Neural progenitor cell (in vitro differentiated cells): ENCODE measurements at places on chromosomes 2 and 18.
A peak's percentile ranks its signal among the peaks of the same experiment; 100 is the strongest.

- DNase-seq = no peak
These were observed 28.9 kb downstream of the PPP1CB start for GRCh38 chr2:28780496-28780895.

DNA sequence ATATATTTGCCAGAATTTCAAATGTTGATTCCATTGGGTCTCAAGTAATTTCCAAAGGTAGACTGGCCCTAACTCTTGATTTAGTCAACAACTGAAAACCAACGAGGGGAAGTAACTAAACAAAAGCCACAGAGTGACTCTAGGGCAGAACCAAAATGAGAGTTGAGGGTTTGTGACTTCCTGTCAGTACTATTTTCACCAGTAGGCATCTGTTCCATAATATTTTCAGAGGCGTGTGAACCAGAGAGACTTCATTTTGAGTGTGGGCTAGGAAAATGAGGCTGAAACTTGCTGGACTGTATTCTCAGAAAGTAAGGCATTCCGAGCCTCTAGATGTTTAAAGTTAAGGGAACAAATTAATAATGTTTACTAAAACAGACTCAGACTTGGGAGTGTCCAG is 70.6 kb downstream of the GDF7 start:
- no peak for DNase-seq

DNA sequence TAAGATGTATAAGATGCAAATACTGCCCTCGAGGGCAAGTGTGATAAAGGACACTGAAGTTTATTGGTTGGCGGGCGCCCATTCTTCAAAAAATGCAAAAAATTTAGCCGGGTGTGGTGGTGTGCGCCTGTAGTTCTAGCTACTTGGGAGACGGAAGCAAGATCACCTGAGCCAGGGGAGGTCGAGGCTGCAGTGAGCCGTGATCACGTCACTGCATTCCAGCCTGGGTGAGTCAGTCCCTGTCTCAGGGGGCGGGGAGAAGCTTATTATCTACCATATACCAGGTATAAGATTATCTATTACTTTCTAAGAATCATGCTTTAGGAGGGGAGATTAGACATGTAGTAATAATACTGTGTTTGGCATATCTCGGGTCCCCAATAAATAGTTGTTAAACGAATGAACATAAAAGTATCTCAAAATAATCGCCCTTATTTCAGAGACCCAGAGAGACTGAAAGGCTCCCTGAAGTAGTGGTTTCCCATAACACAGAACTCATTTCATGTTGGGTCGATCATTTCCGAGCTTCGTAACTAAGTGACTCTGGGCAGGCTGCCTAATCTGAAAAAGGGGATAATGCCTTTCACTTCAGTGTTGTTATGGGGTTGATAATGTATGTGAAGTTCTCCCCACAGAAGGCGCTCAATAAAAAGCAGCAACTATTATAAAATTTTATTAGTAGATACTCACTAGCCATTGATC is 1.2 kb upstream of the SELENOI start:
- peak; percentile 25 for DNase-seq

DNA sequence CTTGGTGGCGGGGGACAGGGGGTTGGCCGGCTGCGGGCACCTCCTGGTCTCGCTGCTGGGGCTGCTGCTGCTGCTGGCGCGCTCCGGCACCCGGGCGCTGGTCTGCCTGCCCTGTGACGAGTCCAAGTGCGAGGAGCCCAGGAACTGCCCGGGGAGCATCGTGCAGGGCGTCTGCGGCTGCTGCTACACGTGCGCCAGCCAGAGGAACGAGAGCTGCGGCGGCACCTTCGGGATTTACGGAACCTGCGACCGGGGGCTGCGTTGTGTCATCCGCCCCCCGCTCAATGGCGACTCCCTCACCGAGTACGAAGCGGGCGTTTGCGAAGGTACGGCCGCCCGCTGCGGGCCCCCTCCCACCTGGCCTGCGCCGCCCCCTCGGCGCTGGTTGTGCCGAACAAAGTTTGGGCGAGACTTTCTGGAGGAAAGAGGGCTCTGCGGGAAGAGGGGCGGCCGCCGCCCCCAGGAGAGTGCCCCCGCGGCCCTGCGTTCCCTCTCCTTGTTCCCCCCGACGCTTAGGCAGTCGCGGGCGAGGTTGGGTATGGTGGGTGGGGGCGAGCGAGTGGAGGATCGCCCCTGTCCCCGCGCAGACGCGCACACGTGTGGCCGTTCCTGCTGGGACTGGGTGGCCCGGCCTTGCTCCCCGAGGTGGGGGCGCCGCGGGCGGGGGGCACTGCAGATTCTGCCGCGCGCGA is 866 bp downstream of the CRIM1 start:
- no peak for DNase-seq

DNA sequence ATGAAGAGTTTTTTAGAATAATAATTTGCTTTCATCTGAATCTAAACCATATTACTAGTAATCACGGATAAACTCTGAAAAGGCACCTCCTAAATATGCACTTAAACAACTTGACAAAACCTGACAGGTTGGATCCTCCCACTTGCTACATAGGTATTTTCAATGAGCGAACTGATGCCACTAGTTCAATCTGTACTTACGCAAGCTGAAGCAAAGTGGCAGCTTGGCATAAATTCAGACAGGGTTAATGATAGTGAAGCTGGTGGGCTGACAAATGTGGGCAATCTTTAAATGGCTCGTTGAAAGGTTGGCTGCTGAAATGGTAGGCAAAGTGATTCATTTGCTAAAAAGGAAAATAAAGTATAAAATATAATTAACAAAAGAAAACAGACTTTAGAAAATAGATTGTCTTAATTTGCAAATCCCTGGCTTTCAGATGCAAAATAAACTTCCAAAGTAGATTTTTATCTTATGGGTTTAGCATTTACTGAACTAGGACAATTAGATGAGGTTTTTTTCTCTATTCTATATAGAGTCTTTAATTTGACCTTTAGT is 1713.5 kb upstream of the SLC39A10 start:
- no peak for DNase-seq

GRCh38 chr2:153595939-153596338 is 117.4 kb upstream of the RPRM start:
- peak; percentile 34 for DNase-seq

DNA sequence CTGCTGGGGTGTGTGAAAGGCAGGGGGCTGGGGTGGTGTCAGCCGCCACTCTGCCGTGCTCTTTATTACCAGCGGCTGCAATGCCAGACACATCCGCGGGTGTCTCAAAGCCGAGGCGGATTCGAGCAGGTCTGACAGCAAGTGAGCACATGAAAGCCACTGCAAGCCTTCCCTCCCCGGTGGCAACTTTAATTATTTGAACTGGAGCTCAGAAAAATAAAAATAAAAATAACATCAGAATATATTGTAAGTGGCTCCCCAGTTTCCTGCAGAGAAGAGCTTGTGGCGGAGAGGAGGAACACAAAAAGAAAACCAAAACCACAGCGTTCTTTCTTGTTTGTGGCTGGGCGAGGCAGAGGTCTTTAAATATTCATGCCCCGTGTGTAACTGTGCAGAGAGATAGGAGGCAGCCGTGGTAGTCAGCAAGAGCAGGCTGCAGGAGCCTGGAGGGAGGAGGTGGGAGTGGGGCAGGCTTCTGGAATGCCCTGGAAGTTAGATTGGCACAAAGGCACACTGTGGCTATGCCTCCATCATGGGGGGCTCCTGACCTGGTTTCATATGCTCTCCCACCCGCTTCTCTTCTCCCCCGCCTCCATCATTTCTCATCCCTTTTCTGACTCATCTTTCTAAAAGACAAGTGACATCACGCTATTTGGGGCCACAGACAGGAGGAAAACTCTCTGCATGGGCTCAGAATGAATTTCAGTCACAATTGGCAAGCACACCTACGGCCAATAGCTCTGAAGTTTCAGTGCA is 199.8 kb downstream of the CLIP4 start:
- peak; percentile 55 for DNase-seq

GRCh38 chr2:85952196-85952734 is 63.5 kb upstream of the ST3GAL5 start:
- DNase-seq = no peak

- no peak for DNase-seq
These were observed 390.2 kb downstream of the THSD7B start for GRCh38 chr2:137155356-137156104.

- no peak for DNase-seq
These were observed 98.3 kb upstream of the SPRED2 start for GRCh38 chr2:65530547-65531320.

DNA sequence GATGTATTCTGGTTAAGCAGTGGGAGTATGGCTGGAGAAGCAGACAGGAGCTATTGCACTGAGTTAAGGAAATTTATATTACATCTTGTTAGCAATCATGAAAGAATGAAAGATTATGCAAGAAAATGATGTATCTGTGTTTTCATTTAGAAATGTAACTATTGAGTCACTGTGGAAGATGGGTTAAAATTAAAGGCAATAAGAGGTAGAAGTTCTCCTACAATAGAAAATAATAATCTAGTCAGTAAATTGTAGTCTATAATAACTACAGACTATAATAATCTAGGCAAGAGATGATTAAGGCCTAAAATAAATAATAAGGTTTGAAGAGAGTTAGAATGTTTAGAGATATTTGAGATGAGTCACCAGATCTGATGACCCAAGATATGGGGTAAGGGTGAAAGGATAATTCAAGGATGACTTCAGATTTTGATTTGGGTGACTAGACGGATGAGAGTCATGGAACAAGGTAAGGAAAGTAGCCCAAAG is 371.9 kb upstream of the KCNH7 start:
- no peak for DNase-seq

- DNase-seq = no peak
These were observed 332.8 kb upstream of the SOX11 start for GRCh38 chr2:5359397-5359796.

- no peak for DNase-seq
These were observed 5.3 kb upstream of the MOCOS start for GRCh38 chr18:36181898-36182506.

GRCh38 chr2:150036622-150037021 is 449.0 kb upstream of the MMADHC start:
- no peak for DNase-seq
